ENCODE measurements at places on chromosomes 3 and 15.

GRCh38 chr3:127792541-127793292 lies 29.6 kb downstream of the MGLL start:
- no peak for DNase-seq

DNA sequence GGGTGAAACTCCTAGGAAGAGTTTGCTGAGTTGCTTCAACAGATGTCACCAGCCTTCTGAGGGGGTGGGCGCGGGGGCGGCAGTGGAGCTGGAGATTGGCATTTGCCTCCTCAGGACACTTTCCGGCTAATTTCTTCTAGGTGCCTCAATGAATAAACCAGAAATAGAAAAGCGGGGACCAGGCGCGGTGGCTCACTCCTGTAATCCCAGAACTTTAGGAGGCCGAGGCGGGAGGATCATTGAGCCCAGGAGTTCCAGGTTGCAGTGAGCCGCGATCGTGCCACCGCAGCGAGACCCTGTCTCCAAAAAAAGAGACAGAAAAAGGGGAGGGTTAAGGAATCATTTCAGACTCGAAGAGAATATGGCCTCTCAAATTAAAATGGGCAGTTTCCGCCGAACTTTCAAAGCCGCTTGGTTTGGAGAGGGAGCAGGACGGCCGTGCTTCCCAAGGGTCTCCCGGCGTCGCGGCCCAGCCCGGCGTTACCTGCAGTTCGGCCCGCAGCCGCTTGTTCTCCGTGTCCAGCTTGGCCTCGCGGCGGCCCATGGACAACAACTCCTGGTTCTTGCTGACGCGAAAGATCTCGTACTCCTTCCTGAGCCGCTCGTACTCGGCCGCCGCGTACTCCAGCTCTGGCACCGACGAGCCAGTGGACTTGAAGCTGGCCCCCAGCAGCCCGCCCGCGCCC lies 587 bp downstream of the NPHP3 start:
- no peak for DNase-seq

GRCh38 chr3:126664591-126665214 lies 9.8 kb upstream of the TXNRD3 start:
- no peak for DNase-seq

DNA sequence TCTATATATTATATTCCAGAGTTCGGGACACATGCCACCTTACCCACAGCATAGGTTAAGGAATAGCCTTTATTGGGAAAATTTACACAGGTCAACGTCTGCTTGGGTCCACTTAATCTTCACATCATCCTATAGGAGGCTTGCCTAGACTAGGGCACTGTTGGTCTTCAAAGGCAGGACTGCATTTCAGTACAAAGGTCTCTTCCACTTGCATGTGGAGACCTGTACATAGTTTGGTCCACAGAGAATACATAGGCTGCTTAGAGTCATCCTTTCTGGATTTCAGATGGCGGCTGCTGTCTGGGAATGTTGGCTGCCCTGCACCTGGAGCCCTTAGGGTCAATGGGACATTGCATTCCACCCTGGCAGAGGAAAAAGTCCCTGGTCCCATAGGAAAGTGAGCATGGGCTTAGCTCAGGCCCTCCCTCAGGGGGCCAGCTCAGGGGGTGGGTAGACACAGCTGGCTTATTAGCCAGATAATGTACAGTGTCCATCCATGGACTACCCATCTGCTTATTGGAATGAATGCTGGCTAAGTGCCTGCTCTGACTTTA lies 75.3 kb upstream of the TGFBR2 start:
- no peak for DNase-seq

- no peak for DNase-seq
Measured at GRCh38 chr3:159069091-159069490, 267.2 kb downstream of the MFSD1 start.

DNA sequence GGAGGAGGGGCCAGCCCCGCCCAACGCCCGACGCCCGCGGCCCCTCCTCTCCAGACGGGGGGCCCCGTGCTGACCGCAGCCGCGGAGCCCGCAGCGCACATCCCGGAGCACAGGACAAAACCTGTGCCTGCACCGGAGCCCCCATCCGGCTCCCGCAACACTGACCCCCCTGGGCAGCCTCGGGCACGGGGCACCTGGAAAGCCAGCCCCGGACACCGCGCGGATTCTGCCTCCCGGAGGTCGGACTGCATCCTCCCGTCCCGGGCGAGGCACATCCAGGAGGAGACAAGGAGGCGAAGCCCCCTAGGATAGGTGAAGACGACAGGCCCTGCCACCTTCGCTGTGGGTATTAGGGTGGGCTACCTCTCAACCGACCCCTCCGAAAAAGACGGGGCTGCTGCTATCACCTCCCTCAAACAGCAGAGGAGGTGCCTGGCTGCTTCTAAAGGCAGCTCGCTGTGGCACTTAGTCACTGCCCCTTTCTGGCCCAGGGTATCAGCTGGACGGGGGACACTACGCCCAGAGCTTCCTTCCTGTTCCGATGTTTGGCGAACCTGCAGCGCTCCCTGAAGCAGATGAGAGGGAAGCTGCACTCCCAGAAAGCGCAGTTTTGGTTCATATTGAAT lies 10.6 kb downstream of the XXYLT1 start:
- no peak for DNase-seq

- no peak for DNase-seq
Measured at GRCh38 chr3:156834962-156835535, 8.9 kb downstream of the LEKR1 start.

DNA sequence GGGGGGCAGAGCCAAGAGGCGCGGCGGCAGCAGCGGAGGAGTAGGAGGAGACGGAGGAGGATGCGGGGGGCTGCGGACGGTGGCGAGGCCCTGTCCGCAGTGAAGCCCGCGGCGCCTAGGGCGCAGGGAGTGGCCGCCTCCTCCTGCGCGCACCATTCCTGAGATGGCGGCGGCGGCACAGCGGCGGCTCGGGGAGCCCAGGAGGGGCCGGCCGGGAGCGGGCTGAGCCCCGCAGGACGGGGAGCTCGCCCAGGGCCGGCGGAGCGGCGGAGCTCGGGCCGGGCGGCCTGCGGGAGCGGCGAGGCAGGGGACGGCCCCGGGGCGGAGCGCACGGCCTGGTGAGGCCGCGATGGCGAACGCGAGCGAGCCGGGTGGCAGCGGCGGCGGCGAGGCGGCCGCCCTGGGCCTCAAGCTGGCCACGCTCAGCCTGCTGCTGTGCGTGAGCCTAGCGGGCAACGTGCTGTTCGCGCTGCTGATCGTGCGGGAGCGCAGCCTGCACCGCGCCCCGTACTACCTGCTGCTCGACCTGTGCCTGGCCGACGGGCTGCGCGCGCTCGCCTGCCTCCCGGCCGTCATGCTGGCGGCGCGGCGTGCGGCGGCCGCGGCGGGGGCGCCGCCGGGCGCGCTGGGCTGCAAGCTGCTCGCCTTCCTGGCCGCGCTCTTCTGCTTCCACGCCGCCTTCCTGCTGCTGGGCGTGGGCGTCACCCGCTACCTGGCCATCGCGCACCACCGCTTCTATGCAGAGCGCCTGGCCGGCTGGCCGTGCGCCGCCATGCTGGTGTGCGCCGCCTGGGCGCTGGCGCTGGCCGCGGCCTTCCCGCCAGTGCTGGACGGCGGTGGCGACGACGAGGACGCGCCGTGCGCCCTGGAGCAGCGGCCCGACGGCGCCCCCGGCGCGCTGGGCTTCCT lies at the start of gene GPR27:
Gene GPR27 (plus strand): TSS at position 155 of the 909 bp plus-strand sequence. CDS start 195 bp downstream, at position 350.
- no peak for DNase-seq

DNA sequence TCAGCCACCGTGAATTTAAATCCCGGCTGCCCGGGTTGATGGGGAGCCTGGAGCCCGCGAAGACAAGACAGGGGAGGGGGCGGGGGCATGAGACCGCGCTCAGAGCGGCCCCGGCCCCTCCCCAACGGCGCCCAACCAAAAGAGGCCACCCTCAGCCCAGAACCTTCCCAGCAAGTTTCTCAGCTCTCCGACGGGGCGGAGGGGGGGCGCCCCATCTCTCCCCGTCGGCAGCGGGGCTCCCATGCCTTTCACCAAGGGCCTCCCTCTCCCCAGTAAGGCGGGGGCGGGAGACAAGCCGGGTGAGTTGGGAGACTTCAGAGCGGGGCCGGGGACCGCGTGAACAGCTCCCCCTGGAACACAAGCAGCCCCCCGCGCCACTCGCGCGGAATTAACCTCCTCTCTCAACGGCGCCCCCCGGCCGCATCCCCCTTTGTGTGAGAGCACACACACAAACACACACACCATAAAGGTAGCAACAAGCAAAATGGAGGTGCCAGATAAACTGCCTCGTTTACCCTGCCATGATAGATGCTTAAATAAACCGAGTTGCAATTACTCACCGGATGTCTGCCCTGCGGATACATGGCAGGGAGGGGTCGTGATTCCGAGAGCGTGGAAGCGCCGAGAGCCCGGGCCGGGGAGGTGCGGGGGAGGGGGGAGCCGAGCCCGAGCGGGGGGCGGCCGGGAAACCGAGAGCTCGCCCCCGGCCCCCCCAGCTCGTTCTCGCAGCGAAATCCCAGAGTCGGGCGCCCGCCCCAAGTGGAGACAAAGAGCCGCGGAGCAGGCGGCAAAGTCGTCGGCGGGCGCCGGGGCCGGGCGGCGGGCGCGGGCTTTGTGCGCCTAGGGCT lies 1.3 kb downstream of the TLE3 start:
- no peak for DNase-seq

DNA sequence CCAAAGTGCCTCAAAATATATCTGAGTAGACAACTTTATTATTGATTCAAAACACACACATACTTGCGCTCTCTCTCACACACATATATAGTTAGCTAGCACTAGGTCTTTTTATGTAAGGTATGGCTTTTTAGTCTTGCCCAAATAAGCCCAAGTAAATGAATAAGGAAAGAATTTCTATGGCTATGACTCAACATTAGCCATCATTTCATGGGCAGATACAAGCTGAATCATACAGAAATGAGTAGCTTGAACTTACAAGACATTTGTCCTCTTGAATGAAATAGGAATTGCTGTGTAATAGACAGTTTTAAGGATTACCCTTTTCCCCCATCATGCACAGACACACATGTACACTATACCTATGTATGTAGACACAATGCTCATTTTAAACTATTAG lies 4.9 kb downstream of the CADPS start:
- no peak for DNase-seq

DNA sequence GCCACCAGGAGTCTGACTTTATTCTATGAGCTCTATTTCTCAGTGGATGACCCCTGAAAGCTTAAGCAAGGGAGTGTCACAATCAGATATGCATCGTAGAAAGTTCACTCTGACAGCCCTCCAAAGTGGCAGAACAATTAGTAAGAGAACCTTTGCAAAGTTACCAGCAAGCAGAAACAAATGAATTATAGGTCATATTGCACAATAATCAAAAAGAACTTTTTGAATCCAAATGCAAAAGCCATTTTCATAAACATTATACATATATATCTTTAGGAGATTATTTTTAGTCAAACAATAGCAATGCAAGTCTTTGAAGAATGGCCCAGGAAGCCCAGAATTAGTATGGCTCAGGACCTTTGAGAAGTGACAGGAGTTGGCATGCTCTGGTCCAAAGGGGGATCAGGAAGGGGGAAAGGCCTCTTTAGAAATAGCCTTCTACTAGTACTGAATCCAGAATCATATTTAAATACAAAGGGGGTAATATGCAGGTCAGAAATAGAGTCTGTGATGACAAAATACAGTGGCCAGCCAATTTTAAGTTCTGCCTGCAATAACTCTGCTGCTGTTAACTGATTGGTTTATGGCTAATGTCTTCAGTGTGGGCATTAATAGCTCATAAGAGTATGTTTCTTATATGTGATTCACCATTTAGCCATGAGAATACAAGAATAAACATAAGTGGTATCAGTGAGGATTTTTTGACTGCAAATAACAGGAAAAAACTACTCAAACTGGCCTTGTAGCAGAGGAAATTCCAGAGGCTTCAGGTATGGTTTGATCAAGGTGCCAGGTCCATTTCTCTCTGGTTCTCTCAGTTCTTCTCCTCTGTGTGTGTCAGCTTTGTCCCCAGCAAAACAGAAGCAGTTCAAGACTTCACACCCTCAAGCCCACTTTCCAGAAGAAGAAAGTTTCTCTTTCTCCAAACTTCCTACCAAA lies 17.0 kb upstream of the ITGB5 start:
- no peak for DNase-seq

- DNase-seq, result no peak
Measured at GRCh38 chr3:134690226-134690625, 39.4 kb upstream of the KY start.

DNA sequence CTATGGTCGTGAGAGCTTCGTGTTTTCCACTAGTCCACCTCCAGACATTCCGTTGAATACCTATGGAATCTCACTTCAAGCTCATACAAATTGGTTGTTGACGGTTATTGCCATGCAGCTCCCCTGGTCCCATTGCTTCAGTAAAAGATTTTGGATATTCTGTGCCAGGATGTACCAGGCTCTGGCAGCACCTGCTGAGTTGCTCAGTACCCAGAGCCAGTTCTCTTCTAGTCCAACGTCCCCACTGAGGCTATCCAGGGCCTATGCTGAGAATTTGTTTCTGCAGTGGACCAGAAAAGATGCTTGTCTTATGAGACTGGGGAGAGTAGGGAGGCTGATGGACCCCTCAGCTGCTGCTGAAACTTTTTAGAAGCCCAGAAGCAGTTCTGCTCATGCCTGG lies 278.9 kb downstream of the FEZF2 start:
- DNase-seq, result no peak

GRCh38 chr15:65924004-65924403 lies 54.7 kb downstream of the RAB11A start:
- no peak for DNase-seq

DNA sequence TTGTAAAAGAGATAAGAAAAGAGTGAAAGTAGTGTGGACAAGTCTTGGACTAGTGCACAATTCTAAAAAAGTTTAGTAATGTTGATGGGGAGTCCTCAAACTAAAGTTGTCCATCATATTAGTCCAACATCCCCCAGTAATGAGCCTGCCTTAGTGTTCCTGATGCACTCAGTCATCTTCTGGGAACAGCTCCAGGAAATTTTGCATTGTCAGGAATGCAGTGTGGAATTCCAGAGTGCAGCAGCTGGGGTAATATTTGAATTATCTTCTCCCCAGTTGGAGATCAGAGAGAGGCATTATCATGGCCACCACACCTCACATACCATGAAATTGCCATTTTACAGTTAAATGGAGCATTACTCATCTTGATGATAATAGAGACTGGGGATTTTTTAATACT lies 528.8 kb upstream of the NAALADL2 start:
- DNase-seq, result no peak

- no peak for DNase-seq
Measured at GRCh38 chr3:10389995-10390394, 69.1 kb upstream of the SEC13 start.

DNA sequence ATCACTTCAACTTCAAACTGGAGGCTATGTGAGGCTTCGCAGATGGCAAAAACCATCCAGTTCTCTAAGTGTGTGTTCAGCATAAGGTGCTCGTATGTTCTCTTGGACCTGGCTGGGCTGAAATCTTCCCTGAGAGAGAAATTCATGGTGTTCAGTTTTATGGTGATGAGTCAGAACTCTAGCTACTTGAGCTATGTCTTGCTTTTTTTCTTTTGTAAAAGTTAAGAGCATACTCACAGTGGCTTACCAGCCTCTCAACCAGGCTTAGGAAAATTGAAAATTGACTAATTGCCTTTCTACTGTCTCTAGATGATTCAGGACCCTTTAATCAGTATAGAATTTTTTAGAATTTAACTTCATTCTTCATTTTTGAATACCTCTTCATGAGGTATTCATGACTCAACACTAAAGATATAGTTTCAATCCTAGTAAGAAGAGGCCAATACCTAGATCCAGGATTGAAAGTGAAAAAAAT lies 617.5 kb downstream of the TBL1XR1 start:
- DNase-seq, result no peak

- DNase-seq, result no peak
Measured at GRCh38 chr3:121399820-121400219, 146.0 kb downstream of the POLQ start.

GRCh38 chr3:36597422-36597821 lies 166.9 kb downstream of the DCLK3 start:
- DNase-seq, result no peak

All from Panc1 (cell line).